ENCODE measurements at places on chromosomes 16 and 17.

DNA sequence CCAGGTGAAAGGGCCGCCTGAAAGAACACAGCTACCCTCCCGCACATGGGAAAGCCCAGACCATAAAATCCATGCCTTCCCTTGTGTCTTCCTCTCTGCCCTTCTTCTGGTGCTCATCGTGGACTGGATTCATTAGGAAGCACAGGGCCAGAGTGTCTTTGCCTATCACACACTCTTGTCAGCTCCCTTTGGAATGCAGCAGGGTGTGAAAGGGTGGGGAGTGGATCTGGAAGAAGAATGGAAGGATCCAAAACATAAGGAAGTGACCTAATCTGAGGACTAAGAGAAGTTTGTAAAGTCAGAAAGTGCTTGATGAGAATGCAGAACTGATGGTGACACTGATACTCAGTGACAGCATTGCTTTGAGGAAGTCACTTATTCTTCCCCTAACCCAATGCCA lies 1147.3 kb upstream of the GOT2 start:
- DNase-seq: no peak

- no peak for DNase-seq
These were observed 711 bp downstream of the ALYREF start for GRCh38 chr17:81890447-81891302.

- DNase-seq: no peak
These were observed 708 bp upstream of the NFAT5 start for GRCh38 chr16:69564845-69565670.

- DNase-seq: no peak
These were observed 13.0 kb upstream of the ZFP3 start for GRCh38 chr17:5065227-5065744.

- no peak for DNase-seq
These were observed 5.1 kb upstream of the EVPL start for GRCh38 chr17:76032073-76032779.

DNA sequence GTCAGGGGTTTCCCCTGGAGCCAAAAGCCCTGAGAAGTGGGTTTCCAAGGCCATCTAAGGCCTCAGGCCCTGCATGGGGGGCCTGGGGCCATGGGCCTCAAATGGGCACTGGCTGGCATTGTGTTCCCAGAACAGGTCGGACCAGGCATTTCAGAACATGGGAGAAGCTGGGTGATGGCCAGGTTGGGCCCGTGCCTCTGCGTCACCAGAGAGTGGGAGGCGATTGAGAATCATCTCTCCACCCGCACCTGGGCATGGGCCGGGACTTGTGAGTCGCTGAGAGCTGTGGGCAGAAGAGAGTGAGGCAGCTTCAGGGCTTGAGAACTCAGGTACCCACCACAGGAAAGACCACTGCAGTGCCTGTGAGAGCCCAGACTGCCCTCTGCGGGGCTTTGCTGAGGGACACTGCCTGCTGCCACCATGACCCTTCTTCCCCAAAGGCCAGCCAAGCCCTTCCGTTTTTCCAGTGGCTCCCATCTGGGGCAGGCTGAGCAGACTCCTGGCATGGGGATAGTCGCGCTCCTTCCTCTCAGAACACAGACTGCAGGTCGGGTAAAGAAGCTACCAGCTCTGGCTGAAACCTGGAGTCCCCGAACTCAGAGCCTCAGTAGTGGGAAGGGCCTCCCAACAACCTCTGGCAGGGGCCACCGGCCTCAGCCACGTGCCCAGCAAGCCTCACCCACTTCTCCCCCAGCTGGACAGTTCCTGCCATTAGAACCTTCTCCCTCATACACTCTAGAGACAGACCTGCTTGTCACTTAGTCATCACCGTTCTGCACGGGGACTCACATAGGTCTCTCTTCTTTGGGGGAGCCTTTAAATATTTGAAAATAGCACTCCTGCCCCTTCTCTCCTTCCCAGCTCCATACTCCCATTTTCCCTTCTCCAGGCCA lies 1.6 kb downstream of the RAB11FIP4 start:
- no peak for DNase-seq

DNA sequence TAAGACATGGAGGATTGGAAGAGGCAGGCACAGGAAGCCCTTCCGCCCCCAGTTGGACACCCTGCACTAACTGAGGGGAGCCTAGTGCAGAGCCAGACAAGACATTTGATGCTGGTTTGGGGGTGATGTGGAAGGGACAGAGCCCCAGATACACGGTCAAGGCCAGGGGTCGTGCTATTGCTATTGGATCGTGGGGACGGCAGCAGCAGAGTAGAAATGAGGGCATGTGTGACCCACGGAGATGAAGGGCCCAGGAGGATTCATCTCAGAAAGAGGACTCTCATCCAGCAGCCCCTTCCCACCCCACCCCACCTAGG lies 2.0 kb upstream of the VAMP2 start:
- DNase-seq: no peak

DNA sequence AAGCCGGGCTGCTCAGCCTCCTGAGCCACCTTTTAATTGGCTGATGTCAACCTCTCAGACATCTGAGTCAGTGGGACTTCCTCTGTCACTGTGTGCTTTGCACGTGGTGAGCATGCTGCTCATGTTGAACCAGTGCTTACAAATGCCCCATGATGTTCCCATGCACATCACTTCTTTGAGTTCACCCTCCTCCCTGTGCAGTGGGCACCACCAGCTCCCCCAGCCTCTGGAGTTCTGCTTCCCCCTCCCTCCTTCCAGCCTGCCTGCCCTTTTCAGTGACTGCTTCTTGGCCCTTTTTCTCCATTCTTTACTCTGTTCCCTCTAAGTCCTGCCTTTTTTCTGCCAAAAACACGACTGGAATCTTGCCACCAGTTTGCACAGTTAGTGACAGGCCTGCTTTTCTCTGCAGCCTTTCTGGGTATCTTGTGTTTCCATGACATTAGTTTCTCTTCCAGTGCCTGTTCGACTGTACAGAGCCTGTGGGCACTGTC lies 41.6 kb downstream of the USP10 start:
- no peak for DNase-seq

DNA sequence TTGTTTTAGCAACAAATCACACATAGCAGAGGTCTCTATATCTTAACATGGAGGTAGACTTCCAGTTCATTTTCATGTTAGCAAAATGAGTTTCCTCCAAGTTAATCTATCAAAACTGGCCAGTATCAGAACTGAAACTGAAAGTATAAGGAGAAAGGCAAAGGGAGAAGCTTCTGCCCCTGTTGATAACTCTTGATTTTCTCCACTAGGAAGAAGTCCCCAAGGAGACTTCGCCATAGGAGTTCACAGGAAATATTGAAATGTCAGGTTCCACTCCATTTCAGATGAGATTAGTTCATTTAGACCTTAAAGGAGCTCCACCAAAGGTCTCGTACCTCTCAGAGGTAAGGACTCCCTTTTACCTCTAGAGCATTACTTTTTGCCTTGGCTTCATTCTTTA lies 1.2 kb upstream of the OGFOD3 start:
- DNase-seq: no peak

GRCh38 chr16:86427433-86427851 lies 82.9 kb upstream of the FOXF1 start:
- no peak for DNase-seq

GRCh38 chr17:57530508-57530907 lies 214.6 kb downstream of the CCDC182 start:
- no peak for DNase-seq

GRCh38 chr16:2250652-2251295 lies 613 bp downstream of the ECI1 start:
- DNase-seq: peak; percentile 25

GRCh38 chr17:8466873-8467272 lies 31.2 kb downstream of the NDEL1 start:
- DNase-seq: no peak

DNA sequence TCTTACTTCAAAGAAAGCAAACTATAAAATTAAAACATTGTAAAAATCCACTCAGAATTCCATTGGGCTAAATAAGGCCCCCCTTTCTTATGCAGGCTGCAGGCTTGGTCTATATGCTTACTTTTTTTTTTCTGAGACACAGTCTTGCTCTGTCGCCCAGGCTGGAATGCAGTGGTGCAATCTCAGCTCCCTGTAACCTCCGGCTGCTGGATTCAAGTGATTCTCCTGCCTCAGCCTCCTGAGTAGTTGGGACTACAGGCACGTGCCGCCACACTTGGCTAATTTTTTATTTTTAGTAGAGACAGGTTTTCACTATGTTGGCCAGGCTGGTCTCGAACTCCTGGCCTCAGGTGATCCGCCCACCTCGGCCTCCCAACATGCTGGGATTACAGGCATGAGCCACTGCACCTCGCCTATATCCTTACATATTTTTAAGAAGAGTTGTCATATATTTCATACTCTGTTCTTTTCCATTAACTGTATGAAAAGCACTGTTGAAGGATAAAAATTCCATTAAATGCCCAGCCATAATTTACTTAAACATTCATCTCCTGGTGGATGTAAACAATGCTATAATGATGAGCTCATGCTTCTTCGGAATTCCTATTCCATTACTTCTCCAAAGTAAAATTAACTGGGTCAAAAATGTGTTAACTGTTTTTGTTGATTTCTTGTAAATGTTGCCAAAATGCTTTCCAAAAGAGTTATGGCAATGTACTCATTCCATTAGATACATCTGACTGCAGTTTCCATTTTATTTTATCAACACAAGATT lies 17.8 kb downstream of the SNN start:
- no peak for DNase-seq

DNA sequence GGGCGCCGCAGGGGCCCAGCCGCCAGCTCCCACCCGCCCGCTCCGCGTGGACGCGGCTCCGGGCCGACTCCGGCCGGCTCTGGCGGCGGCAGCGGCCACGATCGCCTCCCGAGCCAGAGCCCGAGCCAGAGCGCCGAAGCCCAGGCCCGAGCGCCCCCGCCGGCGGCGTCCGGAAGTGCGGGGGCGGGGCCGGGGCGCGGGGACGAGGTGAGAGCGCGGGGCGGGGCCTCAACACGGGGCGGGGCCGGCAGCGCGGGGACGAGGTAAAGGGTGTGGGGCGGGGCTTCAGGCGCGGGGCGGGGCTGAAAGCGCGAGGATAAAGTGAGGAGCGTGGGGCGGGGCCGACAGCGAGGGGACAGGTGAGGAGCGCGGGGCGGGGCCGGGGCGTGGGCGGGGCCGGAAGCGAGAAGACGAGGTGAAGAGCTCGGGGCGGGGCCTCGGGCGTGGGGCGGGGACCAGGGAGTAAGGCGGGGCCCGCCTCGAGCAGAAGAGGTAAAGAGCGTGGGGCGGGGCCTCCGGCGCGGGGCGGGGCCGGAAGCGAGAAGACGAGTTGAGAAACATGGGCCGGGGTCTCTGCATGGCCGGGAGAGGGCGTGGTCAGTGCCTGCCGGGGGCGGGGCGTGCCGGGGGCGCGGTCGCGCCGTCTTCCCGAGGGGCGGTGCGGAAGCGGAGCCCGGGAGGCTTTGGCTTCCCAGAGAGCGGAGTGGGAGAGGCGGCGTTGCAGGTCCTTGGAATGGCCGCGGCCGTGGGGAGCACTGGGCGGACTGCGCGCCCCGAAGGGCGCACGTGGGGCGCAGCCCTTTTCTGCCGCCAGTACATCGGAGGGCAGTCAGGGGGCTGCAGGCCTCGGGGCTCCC lies at the start of gene AXIN1:
TSS of gene AXIN1 (minus strand) at position 177 of the 857 bp plus-strand sequence. CDS start 5,698 bp downstream, outside the sequence.
- DNase-seq: peak; percentile 72

- DNase-seq: no peak
These were observed 152.6 kb upstream of the CACNG5 start for GRCh38 chr17:66682283-66682682.

GRCh38 chr16:83392743-83393142 lies 415.0 kb upstream of the HSBP1 start:
- no peak for DNase-seq

DNA sequence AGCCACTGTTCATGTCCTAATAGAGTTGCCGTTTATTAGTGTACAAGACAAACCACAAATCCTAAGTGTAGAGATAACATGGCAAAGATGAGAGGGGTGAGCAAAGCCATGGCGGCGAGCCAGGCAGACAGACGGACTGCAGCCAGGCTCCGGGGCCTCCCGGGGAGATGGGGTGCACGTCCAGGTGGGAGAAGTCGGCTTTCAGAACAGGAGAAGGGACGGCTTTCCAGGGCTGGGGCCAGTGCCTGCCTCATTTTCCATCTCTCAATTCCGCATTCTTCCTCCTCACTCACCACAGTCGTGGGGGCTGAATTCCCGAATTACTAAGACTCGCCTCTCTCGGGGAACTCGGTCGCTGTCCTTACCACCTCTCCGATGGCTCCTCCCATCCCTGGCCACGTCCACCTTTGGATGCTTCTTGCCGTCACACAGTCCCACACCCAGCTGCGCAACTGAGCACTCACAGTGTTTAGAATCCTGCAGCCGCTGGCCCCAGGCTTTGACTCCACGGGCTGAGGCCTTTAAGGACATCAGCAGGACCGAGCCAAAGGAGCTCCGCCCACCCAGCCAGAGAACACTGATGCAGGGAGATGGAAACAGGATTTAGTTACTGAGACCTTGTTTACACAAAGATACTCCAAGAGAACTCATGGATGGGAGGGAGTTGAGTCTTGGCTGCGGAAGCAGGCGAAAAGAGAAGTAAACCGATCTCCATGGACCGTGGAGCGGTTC lies 59.7 kb downstream of the RNF112 start:
- no peak for DNase-seq

- DNase-seq: peak; percentile 4
These were observed 189.4 kb upstream of the CDH8 start for GRCh38 chr16:62225675-62226074.

GRCh38 chr16:54942353-54942943 lies 11.8 kb downstream of the IRX5 start:
- no peak for DNase-seq

Data from KG1 (cell line).